ENCODE measurements at places on chromosomes 5 and 9.

DNA sequence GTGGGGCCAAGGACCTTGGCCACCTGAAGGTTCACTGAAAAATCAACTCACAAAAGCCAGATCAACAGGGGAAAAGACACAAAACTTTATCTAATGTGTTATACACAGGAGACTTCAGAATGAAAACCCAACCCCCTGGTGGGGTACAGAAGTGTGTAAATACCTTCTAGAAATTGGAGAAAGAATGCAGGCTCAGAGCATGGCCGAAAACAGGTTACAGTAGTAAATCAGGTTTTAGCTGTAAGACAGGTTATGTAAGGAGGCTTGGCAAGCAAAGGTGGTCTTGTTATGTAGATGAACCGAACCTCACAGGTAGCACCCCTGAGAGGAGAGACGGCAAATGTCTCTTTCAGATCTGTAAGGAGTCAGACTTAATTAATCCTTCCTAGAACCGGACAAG, 10.0 kb downstream of the CEMIP2 start:
- DNase-seq, result no peak

GRCh38 chr5:80594810-80595209, 24.7 kb upstream of the ANKRD34B start:
- DNase-seq, result no peak

GRCh38 chr9:81653240-81653639, 36.1 kb downstream of the TLE1 start:
- peak; percentile 16 for DNase-seq

GRCh38 chr5:65152131-65152530, 329.6 kb downstream of the ADAMTS6 start:
- DNase-seq, result no peak

DNA sequence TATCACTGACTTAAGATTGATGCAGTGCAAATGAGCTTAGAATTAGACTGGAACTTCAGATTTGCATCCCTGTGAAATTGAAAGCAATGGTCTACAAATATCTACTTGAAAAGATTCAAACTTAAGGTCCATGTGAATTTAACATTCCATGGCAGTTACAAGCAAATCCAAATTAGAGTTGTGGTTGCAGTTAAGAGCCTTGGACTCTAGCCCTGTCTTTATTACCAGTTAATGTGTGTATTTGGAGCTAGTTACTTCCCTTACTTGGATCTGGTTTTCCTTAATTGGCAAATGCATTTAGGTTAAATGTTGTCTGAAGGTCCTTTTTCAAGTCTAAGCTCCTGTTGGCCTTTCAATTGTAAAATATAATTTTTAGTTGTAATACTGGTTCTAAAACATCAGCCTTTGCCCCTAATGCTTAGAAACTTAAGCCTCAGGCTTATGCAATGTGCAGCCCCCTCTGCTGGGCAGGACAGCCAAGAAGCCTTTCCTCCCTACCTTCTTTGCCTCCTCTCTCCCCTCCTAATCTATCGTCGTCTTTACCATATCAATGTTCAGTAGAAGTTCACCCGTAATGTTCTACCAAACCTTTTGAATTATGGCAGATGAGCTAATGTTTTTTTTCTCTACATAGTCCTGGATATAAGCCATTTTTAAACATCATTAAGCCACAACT, 59.5 kb downstream of the ERMP1 start:
- DNase-seq, result no peak

Measured in fibroblast of pulmonary artery (primary cell).